ENCODE measurements at places on chromosomes 1 and 21.

GRCh38 chr1:168390271-168390670 is 109.6 kb downstream of the TBX19 start:
- no peak for DNase-seq

DNA sequence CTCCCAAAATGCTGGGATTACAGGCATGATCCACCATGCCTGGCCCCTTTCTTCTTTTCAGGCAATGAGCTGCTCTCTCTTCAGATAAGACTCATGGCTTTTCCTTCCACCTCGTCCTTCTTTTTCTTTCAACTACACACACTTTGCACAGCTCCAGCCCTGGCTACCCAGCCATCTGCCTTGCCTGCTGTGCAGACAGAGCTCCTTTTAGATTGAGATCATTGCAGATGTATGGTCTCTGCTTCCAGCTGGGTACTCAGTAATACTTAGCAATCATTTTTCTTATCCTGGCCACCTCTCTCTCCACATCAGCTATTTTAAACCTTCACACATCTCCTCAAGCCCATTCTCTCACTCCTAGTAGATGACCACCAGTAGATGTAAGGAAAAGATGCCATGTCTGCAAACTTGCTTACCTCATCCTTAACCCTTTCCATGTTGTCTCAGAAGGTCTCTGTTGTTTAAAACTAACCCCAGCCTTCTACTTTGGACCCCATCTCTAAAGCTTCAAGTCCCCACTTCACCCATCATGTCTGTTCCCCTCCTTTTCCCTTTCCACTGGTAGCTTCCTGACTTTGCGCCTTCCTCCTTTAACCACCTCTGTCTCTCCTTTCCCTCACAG is 7.3 kb downstream of the RAB4A start:
- no peak for DNase-seq

- no peak for DNase-seq
These were observed 250.1 kb upstream of the FMN2 start for GRCh38 chr1:239841631-239842030.

DNA sequence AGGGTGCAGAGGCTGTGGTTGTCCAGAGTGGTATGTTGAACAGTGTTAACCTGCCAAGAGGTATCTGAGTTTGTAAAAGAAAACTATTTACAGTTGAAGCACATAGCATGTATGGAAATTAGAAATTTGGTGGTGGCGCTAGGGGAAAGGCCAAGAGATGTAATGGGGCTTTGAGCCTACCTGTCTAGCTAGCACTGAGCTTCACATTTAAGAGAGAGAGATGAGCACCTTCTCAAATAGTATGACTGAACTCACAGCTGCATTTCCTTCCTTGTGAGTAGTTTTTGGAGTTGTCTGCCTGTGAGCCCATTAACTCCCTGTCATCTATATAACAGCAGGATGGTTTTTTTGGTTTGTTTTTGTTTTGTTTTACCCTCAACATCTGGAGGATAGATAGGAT is 4.0 kb downstream of the CLIC4 start:
- no peak for DNase-seq

GRCh38 chr21:44368711-44369446 is 15.5 kb downstream of the TRPM2 start:
- no peak for DNase-seq
